Activated naive CD4-positive, alpha-beta T cell treated with anti-CD3 and anti-CD28 coated beads for 36 hours (primary cell): ENCODE measurements at places on chromosomes 11 and 22. TPM values are rescaled to one million over a fixed set of nuclear protein-coding genes. Genes with fewer than 3 reads are reported as not detected.

DNA sequence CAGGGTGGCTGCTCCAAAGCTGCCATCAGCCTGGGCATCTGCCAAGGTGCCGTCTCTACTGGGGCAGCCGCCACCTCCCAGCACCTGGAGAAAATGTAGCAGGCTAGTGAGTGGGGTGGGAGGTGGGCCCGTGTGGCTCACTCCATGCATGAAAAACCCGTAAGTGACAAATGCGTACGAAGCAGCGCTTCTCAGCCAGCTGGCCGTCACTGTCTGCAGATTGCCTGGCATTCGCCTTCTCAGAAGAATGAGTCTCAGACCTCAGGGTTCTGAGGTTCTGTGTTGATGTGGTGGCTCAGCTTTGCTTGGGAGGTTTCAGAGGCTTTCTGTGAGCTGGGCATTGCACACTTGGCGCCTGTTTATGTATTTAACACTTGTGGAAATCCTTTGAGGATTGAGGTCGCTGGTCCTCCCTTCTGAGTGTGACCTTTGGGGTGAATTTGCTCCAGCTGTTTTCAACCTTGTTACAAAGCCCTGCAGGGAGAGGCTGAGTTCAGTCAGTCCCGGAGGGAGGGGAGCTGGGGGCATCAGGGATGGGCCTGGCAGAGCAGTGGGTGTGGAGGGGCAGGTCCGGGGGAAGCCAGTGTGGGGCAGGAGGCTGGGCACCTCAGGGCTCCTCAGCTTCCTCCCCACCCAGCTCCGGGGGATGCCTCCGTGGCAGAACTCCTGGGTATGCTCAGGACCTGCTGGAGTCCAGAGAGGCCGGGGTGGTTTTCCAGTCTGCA lies 977.0 kb downstream of the TBC1D22A start:
- DNase-seq, result no peak

DNA sequence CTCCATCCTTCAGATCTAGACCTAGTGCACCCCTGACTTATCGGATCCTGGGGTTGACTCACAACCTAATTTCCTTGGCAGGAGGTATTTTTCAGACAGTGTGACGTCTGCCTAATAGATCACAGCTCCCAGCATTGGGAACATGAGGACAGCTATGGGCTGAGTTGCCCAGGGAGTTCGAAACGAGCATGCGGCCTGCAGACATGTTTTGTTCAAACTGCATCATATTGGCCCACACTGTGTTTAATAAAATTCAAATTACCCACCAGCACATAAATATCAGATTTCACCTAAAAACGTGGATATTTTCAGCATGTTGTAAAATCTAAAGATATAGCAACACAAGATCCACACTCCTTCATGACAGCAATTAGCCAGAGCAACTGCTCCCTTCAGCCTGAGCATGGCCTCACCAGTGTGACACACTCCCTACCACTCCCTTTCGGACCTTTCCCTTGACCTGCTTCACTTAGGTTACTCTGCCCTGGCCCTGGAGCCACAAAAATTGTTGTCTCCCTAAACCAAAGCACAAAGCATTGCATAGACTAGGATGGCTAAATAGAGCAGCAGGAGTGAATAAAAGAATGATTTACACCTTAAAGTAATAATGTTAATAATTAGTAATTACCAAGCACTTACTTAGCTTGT lies 53.6 kb upstream of the USP47 start:
- DNase-seq, result no peak

DNA sequence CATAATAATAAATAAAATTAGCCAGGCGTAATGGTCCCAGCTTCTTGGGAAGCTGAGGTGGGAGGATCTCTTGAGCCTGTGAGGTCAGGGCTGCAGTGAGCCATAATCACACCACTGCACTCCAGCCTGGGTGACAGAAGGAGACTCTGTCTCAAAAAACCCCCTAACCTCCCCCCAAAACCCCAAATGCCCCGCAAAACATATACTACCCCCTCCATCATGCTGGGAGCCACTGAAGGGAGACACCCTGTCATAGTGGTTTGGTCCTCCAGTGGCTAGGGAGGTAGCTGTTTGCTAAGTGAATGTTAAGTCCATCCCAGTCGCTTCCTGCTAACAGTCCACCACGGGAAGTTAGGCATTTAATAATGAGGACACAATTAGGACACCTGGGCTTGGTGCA lies 125.0 kb downstream of the ABTB2 start:
- DNase-seq, result no peak

GRCh38 chr11:128632141-128632791 lies 44.9 kb upstream of the ETS1 start:
- peak; percentile 70 for DNase-seq

DNA sequence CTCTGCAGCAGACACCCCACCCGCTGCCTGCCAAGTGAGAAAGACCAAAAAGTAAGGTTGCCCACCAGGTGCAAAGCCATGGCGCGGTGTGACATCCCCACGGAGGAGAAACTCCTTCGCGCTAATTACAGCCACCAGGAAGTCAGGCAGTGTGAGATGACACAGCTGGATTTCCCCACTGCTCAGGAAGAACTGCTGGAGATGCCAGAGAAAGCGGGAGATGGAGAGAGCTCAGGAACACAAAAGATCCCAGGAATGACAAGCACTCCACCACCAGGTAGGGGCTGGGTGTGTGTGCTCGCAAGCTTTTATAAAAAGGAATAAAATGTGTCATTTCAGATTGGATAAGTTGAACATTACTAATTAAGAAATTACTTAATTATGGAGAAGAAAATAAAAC lies 292.7 kb downstream of the OPCML start:
- DNase-seq, result no peak

DNA sequence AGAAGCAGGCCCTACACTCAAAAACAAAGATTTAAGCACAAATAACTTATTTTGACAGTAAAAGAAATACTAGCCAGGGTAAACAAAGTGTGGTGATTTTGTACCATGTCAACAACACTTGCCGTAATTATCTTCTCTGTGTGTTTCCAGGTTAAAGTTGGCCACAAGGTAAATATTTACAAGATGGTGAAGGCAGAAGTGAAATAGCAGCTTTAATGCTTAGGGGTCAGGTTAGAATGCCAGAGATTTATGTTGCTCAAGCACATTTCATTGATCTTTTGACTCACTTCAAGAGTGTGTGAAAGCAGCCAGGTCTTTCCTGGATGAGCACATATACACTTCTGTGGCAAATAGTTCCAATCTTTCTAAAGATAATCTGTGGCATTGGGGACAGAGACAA lies 270.2 kb upstream of the LUZP2 start:
- no peak for DNase-seq

DNA sequence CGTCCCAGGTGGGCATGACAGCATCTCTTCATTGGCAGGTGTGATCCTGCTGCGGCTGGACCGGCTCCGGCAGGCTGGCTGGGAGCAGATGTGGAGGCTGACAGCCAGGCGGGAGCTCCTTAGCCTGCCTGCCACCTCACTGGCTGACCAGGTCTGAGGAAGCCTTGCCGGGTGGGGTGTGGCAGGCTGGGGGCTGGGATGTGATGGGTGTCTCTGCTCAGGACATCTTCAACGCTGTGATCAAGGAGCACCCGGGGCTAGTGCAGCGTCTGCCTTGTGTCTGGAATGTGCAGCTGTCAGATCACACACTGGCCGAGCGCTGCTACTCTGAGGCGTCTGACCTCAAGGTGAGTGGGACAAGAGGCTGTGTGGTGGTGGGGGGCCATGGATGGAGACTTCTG lies 3.5 kb downstream of the LARGE2 start:
- DNase-seq, result no peak

- DNase-seq, result no peak
Measured at GRCh38 chr11:78547931-78548705, 26.5 kb downstream of the NARS2 start.

- DNase-seq, result peak; percentile 22
Measured at GRCh38 chr11:35419184-35419829, at the start of gene SLC1A2. Gene SLC1A2, minus strand, starts transcription at chr11:35419558. Its CDS starts 592 bp downstream, at chr11:35418966.

- DNase-seq, result no peak
Measured at GRCh38 chr22:46049726-46050450, 72.9 kb upstream of the WNT7B start.

DNA sequence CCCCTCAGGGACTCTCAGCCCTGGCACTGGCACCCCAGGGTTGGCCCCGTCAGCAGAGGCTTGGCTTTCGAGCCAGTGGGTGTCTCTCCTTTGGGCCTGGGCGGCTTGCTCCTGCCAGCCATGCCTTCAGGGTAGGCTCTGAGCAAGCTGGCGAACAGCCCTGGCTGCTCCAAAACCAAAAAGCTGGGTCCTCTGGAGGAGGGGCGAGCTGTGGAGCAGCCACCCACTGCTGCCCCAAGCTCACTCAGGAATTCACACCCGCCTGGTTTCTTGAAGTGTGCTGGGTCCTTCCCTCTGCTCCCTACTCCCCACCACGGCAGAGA lies 6.2 kb downstream of the YDJC start:
- no peak for DNase-seq

DNA sequence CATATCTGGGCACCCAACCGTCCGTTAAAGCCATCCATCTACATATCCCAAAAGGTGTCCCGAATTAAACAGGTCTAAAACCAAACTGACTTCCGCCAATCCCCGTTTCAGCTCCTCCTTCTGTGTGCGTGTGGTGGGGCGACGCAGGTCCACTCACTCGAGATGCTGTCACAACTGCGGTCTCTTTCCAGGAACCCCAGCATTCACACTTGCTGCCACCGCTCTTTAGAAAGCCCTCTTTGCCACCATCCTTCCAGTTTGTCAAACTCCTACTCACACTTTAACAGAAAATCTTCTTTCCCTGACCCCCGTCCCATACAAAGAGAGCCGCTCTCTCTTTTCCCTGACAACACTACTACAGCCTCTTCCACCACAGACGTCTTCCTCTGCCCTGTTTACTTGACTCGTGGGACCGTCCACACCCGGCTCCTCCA lies 467 bp downstream of the ESS2 start:
- peak; percentile 50 for DNase-seq

DNA sequence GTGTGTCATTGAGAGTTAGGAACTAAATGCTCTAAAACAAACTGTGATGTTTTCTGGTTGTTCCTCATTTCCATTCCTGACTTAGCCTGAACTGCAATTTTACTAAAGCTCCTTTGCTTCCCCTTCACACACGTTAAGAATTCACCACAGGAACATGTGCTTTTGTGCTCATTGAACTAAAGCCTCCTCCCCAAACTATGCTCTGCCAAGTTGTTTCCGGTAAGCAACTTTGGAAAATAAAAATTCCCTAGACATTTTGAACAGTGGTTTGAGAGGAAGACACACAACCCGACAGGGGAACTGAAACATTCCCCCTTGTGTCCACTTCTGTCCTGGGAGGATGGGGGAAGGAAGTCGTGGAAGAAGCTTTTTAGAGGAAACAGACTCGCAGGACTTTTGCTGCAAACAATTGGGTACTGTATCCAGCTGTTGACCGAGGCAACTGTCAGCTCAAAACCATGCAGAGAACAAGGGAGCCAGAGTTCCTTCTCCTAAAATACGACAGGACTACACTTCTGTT lies 66.9 kb downstream of the GAB2 start:
- DNase-seq, result no peak

- no peak for DNase-seq
Measured at GRCh38 chr11:80843266-80843974, 1402.6 kb upstream of the TENM4 start.

GRCh38 chr11:112206071-112206470 lies 20.2 kb upstream of the PTS start:
- DNase-seq, result no peak

DNA sequence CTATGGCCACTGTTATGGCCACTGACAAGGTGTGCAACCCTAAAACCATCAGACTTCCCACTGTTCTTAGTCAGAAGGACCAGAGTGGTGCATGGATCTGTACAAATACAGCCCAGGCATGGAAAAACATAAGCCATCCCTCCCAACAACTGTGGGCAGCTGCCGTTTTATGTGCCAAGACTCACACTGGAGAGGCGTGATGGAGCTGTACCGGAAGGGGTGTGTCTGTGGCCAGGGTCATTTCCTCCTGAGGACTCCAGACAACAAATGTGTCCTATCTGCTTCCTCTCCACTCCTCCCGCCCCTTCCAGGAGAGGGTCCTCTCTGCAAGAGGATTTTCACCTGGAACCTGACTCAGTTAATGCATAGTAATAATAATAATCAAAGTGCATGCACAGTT lies 29.5 kb downstream of the KCNJ1 start:
- DNase-seq, result peak; percentile 37

DNA sequence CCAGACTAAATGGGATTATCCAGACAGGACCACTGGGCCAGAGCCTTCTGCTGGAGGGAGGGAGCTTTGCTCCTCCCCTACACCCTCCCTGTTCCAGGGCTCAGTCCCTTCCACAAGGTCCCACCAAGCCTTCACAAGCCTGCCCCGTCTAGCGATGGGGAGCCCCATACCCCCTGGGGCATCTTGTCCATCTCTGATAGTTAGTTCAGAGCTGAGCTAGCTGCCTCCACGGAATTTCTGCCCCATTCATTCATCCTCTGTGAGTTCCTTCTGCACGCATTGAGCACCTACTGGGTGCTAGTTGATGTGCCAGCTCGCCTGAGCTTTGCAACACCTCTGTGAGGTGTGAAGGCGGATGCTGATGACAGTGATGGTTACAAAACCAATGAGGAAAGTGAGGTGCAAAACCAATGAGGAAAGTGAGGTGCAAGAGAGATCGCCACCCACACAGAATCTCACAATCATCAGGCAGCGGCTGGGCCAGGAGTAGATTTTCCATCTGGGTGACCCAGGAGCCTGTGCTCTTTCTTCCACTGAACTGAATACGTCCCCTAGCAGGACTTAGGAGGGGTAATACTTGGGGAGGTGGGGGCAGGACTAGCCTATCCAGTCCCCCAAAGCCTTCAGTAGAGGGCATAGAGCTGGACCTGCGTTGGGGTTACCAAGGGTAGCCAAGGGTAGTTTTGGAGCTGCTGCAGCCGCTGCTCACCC lies 21.5 kb upstream of the CBX7 start:
- peak; percentile 60 for DNase-seq

- peak; percentile 69 for DNase-seq
Measured at GRCh38 chr22:41966607-41967240, 2.5 kb upstream of the SEPTIN3 start.

- DNase-seq, result no peak
Measured at GRCh38 chr22:21077884-21078508, 32.2 kb downstream of the LRRC74B start.

GRCh38 chr22:38768036-38768435 lies 12.2 kb upstream of the SUN2 start:
- no peak for DNase-seq

Gene MS4A12
- total RNA-seq, result not detected

Gene FIBIN
- total RNA-seq, result not detected

Gene POLD3
- 91.9 TPM for total RNA-seq

Gene FAM180B
- not detected for total RNA-seq
